ENCODE measurements at places on chromosomes 12 and 14.

- no peak for DNase-seq
Observed at GRCh38 chr14:74109369-74109768, 24.6 kb downstream of the LIN52 start.

DNA sequence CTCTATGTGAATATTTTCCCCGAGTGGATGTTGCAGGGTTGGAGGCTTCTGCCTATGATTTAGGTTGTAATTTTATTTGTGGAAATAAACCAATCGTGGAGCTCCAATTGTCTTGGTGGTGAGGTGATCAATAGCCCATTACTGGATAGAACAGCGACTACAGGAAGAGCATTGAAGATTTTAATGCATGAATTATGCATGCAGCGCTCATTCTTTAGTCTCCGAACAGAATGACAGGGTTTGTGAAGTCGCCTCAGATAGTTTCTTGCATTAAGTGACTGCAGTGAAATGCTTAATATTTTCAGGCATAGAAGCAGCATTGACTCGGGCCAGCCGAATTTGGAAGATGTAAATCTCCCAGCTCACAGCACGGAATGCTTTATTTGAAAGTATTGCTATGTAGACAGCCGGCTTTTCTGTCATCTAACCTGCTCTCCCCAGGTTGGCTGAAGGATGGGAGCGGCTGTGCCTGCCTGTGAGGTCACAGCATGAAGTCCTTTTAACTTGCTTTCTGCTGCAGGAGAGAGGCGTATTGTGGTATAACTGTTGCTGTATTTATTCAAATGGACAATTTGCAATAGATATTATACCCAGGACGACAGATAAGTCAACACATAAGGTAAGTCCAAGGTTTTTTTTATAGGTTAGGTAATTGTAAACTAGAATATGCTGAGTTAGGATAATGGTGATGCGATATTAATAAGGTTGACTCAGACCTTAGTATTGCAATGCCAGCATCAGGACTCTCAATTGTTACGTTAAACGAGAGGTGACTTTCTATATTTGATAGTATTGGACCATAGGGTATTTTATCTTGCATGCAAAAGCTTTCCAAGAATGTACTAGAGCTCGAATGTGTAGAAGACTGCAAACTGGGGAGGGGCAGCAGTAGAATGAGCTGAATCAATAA is 135.7 kb downstream of the CNTN1 start:
- no peak for DNase-seq

GRCh38 chr14:75168586-75169335 is 7.7 kb downstream of the TMED10 start:
- no peak for DNase-seq

- no peak for DNase-seq
Observed at GRCh38 chr12:47762850-47763465, 4.3 kb upstream of the RAPGEF3 start.

- DNase-seq, result no peak
Observed at GRCh38 chr14:40413136-40413535, 980.9 kb upstream of the FBXO33 start.

DNA sequence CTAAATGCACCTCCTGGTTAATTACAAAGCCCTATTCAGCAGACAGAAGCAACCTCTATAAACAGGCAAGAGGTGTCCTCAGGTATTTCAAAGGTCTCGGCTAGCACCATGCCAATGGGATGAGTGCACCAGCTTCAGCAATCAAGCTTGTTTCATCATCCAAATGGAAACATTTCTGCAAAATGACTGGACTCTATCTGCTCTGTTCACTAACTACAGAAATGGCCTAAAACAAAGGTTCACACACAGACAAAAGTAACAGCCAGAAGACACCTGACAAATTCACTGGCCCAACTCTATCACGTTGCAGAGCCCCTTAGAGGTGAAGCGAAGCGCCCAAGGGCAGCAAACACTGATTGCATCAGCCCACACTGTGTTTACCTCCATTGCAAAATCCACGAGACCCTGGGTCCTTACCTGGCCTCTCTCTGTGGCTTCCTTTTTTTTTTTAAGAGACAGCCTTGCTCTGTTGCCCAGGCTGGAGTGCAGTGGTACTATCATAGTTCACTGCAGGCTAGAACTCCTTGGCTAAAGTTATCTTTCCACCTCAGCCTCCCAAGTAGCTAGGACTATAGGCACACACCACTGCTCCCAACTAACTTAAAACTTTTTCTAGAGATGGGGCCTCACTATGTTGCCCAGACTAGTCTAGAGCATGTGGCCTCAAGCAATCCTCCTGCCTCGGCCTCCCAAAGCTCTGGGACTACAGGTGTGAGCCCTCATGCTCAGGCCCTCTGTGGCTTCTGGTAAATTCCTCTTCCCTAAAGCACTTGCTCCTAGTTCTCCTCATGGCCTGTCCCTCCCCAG is 8.5 kb upstream of the SYNE3 start:
- DNase-seq, result no peak

GRCh38 chr12:132881818-132882217 is 5.6 kb downstream of the CHFR start:
- DNase-seq, result no peak

DNA sequence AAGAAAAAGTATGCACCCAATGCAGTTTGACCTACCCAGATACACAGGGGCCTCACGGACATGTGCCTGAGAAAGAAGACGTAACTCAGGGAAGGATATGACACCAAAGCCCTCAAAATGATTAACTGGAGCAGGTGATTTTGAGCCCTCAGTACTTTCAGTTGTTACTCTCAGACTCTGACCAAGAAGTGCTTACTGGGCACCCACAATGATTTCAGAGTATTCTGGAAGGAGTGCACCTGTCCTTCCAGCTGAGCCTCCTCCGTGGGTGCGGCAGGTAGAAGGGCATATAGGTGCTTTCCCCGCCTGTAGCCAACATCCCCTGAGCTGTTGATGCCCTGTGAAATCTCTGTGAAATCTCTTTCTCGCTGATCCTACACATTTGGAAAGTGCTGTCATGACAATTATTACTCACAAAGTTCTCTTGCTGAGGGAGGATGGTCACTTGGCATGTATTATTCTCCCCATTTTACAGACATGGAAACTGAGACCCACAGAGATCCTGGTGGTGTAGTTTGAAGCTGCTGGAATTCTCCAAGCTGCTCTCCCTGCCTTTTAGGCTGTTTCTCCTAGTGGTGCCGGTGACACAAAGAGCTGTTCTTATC is 154.3 kb upstream of the CCND2 start:
- no peak for DNase-seq

DNA sequence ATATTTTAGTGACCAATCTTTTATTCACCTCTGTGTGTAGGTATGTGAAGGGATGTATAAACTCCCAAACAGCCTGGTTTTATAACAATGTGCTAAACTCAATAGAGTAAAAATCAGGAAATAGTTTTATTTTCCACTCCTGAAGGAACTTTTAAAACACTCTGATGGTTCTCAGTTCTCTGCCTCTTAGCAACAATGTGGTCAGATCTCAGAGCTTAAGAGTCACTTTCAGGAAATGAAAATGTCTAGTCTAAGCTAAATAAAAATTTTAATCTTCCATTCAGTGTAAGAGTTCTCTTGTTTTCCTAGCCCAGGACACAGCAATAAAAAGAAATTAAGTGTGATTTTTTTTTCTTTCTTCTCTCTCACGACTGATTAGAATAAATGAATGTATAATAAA is 718.0 kb downstream of the C12orf50 start:
- no peak for DNase-seq

GRCh38 chr12:123971770-123972456 is 718 bp downstream of the CCDC92 start:
- no peak for DNase-seq

DNA sequence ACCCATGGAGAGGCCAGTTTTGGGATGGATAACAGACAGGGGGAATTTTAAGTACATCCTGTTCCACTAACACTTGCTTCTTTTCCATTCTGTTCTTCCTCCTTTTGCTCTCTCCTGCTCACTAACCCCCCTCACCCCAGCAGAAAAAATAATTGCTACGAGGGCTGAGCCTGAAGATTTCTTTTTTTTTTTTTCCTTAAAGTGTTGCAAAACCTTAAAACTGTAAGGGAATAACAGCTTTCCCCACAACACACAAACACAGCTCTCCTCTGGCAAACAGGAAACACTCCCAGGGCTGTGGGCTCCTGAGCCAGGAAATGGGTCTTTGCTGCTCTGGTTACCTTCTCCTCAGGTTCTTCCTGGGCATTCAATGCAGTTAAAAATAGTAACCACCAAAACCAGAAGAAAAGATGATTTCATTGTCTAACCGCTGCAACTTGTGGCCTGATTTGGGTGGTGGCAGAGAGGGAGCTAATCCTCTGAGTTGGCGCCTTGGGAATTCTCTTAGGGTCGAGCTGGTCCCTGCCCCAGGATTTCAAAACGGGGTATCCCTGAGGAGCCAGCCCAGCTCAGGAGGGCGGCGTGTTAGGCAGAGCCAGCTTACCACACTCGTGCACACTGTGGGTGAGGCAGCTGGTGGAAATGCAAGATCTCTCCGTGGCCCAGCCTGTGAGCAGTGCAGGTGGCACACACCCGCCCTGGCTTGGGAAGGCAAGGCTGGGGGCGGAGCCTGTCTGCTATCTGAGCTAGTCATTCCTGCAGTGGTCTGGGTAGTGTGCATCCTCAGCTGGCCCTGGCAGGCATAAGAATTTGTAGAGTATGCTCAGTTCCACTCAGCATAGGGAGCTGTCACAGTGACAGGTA is 17.1 kb upstream of the EMP1 start:
- DNase-seq, result no peak

GRCh38 chr12:53333845-53334244 is 2.3 kb downstream of the SP7 start:
- DNase-seq, result no peak

GRCh38 chr14:64640839-64641238 is 63.4 kb upstream of the PLEKHG3 start:
- DNase-seq, result no peak

- DNase-seq, result no peak
Observed at GRCh38 chr14:106508216-106508615, 981.8 kb downstream of the TMEM121 start.

GRCh38 chr14:61103541-61104339 is 122.7 kb downstream of the SLC38A6 start:
- DNase-seq, result peak; percentile 56

DNA sequence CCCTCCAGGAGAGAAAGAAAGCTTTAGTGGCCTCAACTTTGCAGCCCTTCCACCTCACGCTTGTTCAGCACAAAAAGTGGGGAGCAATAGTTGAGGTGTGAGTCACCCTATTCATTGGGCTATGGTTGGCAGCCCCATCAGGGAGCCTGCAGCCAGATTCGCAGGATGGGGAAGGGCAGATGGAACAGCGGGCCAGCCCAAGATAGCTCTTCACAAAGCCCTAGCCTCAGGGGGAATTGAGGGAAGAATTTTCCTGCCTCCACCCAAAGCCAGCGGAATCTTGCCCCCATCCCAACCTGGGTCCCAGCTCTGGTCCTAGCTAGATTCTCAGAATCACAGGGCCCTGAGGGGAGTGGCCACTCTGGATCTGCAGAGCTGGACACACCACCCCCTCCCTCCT is 3.6 kb upstream of the KRT5 start:
- no peak for DNase-seq

DNA sequence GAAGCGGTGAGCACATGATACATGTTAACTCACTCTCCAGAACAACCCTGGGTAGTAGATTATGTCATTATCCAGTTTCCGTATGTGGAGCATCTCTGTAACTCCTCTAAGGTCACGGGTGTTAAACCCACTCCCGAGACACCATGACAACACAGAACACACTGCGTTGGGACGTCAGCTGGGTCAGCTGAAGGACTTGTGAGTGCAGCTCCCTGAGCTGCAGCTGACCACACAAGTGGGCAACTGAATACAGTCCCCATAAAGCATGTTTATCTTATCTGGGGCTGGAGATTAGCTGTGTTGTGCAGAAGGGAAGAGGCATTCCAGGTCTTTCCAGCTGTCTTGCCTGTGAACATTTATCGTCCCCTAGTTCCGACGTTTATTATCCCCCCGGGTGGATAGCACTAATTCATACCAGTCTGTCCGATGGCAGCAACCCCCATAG is 211.5 kb downstream of the CHST11 start:
- no peak for DNase-seq

- DNase-seq, result no peak
Observed at GRCh38 chr14:60686865-60687264, 37.3 kb downstream of the SIX4 start.

- no peak for DNase-seq
Observed at GRCh38 chr12:108551535-108551934, 9.4 kb downstream of the SART3 start.

DNA sequence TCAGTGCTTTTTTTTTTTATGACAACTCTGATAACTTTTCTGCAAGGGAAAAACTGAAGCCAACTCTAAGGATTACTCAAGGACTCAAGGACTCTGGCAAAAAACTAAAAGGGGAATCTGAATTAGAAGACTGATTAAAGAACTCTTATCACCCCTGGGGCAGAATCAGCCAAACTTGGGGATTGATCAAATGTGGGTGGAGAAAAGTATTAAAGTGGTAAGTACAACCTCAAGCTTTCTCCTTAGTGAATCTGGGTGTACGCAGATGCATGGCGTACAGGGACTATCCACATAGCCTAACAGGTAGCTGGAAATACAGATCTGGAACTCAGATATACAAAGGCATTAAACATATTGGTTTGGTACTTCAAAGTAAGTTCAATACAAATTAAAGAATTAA is 7.3 kb downstream of the LIMA1 start:
- DNase-seq, result no peak

GRCh38 chr12:15677228-15677627 is 112.0 kb downstream of the EPS8 start:
- DNase-seq, result no peak

All from Panc1 (cell line).